ENCODE measurements at places on chromosomes 3 and 15.

DNA sequence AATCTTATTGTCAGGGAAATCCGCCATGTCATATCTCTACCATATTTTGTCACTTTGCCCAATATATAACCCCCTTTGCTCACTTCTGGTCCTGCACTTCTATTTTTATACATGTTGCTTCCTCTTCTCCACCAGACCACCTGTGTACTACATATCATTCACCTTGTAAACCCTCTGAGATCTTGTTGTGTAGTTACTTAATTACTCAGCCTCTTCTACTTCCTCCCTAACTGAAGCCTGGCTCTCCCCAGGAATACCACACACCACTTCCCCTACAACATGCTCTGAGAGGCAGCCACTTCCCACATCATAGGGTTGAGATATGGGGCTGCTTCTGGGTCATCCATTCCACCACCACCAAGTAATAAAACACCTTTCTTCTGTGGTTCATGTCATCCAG, 10.0 kb downstream of the HEXA start:
- no peak for DNase-seq

GRCh38 chr3:82475306-82475705, 713.9 kb upstream of the GBE1 start:
- no peak for DNase-seq

- no peak for DNase-seq
These were observed 40.0 kb downstream of the ARRDC4 start for GRCh38 chr15:98000249-98001203.

GRCh38 chr3:162865466-162865865, 1368.9 kb downstream of the OTOL1 start:
- no peak for DNase-seq
